ENCODE measurements at places on chromosomes 4 and X.

DNA sequence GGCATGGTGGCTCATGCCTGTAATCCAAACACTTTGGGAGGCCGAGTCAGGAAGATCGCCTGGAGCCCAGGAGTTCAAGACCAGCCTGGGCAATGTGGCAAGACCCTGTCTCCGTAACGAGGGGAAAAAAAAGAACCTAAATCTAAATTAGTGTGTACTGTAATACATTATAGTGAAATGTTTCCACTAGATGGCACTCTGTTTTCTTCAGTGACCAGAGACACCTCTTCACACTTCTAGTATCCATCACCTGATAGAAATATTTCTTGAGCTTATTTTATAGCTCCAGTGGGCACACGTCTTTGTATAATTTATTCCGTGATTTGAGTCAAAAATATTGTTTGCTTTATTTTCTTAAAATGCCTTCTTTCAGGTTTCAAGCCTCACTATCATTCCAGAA lies 600.9 kb upstream of the DIPK2B start:
- DNase-seq: peak; percentile 35

DNA sequence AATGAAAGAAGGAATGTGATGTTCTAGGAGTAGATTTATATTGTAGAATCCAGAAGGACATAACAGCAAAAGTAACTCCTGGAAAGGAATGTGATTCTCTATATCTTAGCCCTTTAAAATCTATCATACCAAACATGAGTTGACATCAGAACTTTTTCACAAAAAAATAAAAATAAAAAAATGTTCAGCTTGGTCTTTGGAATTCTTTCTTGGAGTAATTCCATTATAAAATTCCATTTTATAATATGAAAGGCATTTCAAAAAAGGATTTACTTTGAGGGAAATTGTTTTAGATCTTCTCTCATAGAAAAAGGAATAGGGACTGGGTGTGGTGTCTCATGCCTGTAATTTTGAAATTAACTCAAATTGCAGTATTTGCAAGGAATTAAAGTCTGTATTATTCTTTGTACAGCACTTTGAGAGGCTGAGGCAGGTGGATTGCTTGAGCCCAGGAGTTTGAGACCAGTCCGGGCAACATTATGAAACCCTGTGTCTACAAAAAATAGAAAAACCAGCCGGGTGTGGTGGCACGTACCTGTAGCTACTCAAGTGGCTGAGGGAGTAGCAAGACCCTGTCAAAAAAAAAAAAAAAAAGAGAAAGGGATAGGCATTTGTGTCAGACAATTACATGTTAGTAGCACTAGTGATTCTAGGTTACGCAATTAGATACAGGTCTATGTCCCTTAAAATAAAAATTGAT lies 134.9 kb downstream of the SLC4A4 start:
- peak; percentile 28 for DNase-seq

GRCh38 chr4:138749303-138749702 lies 266.3 kb upstream of the NOCT start:
- DNase-seq: peak; percentile 65

- DNase-seq: no peak
These were observed 162.5 kb upstream of the CASK start for GRCh38 chrX:42085836-42086235.

- peak; percentile 68 for DNase-seq
These were observed 277.6 kb upstream of the DIAPH2 start for GRCh38 chrX:96407072-96407471.

- DNase-seq: peak; percentile 39
These were observed 314.9 kb upstream of the TRAM1L1 start for GRCh38 chr4:117400039-117400835.

DNA sequence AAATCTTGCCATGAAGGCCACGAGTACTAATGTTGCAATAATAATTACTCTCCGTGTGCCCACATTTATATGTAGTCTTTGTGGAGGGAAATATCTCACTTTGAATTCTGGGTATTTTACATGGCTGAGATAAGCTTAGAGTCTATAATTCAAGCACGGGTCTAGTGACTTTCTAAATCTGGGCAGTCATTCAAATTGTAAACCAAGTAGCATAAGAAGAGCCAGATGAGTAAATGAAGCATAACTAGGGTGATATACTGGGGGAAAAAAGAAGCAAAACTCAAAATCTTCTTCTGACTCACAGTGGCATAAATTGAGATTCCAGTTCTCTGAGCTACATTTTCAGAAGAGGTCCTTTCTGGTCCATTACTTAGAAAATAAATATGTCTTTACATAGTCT lies 53.0 kb downstream of the MAPK10 start:
- peak; percentile 68 for DNase-seq

GRCh38 chr4:67874986-67875385 lies 8.8 kb downstream of the TMPRSS11D start:
- no peak for DNase-seq

- DNase-seq: no peak
These were observed 238.8 kb downstream of the LDB2 start for GRCh38 chr4:16659694-16660093.

GRCh38 chr4:10006601-10007435 lies 14.5 kb downstream of the SLC2A9 start:
- DNase-seq: no peak

- no peak for DNase-seq
These were observed 397.1 kb upstream of the FAM241A start for GRCh38 chr4:111748157-111748556.

DNA sequence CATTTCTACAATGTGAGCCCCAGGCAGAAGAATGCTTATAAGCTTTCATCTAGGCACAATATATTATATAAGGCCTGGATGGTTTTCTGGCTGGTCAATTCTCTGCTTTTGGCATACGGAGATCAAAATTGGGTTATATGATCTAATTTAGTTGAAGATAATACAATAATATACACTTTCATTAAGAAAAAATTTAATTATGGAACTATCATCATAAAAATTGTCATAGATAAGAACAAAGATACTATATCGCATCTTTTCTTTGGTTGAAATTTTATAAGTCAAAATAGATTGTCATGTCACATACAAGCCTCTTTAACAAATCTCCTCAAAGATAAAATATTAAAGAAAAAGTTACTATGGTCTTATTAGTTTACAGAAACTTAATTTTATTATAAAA lies 17.1 kb downstream of the DMD start:
- no peak for DNase-seq

- no peak for DNase-seq
These were observed 344.4 kb upstream of the ACTRT1 start for GRCh38 chrX:128396601-128397000.

- peak; percentile 30 for DNase-seq
These were observed 14.5 kb upstream of the PRRG3 start for GRCh38 chrX:151680805-151681204.

DNA sequence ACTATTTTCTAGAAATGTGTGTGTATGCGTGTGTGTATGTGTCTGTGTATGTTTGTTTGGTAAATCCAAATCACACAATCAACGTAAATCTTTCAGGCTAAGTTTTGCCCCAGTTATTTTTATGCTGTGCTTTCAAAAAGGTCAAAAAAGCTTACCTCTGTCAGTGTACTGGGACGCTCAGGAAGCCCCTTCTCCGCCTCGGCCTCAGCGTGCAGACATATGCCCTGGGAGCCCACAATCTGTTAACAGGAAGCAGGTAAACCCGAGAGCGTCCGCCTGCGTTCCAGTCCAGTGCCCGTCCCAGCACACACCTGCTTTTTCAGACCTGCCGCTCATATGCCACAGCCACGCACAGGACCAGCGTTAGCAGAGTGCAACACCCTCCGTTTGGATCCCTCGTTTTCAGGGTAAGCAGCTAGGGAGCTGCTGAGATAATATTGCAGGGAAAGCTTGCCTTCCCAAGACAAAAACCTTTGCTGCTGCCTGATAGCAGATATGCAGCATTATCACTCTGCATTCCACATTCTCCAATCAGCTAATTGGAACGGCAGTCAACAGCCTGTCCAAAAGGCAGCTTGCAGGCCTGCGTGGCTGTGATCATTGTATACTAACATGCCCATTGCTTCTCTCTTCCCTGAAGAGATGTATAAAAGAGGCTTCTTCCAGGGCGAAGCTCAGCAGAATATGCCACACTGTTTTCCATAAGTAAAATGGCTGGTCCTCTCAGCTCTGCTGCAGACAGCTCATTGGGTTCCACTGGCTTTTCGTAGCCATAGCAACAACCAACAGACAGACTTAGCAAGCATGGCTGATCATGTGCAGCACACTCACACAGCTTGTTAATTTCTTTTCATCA lies at the start of gene SORBS2:
Gene SORBS2, minus strand, starts transcription at position 686 of the 856 bp plus-strand sequence. CDS start 121,623 bp downstream, outside the sequence.
- peak; percentile 22 for DNase-seq
